Activated CD8-positive, alpha-beta memory T cell treated with anti-CD3 and anti-CD28 coated beads, Interleukin-2, amount 10 ng/mL, durations not matched to agents 7 days and 5 days (primary cell): ENCODE measurements at places on chromosomes 7 and 10.

DNA sequence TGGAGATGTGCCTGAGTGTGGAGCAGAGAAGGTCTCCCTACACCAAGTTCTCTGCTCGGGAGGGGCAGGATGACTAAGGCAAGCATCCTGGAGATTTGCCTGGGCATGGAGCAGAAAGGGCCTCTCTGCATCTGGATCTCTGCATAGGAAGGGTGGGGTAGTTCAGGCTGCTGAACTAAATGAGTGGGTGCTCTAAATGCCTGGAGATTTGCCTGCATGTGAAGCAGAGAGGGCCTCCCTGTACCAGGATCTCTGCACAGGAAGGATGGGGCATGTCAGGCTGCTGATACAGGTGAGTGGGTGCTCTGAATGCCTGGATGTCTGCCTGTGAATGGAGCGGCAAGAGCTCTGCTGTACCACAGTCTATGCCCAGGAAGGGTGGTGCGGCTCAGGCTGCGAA, 680.7 kb downstream of the SUGCT start:
- no peaks in the 10 kb centered on the region for H3K27me3 ChIP-seq
- H3K4me3 ChIP-seq = no peak overlapping the region
- no peaks in the 10 kb centered on the region for H3K4me1 ChIP-seq

DNA sequence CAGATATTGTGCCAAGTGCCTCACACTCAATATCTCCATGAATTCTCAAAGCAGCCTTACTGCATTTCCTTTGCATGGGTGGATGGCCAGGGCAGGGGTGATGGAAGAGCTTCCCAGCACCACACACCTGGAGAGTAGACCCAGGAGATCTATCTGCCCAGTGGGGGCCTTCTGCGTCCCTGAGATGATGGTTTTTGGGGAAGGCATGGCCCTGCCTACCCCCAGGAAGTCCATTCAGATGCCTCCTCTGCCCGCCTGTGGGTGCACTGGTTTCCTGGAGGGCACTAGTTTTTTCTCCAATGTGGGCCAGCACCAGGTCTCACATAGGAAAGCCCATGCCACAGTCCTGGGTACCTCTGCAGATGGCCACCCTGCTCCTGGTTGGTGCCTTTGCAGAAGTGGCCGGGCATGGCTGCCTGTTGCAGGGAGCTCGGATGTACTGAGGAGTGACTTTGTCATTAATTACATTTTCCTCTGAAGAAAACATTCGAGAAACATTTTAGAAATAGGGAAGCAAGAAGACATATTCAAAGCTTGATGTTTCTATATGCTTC, 28.2 kb upstream of the ZNF488 start:
- no peaks in the 10 kb centered on the region for H3K4me1 ChIP-seq
- H3K27me3 ChIP-seq = peaks cover 2% of the 10 kb centered on the region
- no peaks in the 10 kb centered on the region for H3K36me3 ChIP-seq
- no peak overlapping the region for H3K27ac ChIP-seq
- no peak for DNase-seq
- no peak overlapping the region for H3K4me3 ChIP-seq

GRCh38 chr10:35463878-35464277, 127.6 kb downstream of the CCNY start:
- no peak overlapping the region for H3K27ac ChIP-seq
- H3K4me3 ChIP-seq = no peak overlapping the region
- H3K4me1 ChIP-seq = peaks cover 28% of the 10 kb centered on the region
- H3K27me3 ChIP-seq = no peaks in the 10 kb centered on the region

DNA sequence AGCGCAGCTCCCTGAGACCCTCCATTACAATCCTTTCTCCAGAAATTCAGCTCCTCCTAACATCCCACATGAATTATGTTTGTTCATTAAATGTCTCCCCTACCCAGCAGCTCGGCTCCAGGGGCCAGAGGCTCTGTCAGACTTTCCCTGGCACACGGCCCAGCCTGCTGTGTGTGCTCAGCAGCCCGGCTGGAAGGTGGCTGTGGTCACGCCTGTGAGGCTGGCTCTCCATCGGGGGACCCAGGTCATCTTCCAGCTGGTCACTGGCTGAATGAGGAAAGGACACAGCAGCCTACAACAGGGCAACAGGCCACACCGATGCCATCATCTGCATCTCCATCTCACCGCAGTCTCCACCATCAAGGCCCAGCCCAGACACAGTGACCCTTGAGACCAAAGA, 219.8 kb downstream of the MAD1L1 start:
- no peaks in the 10 kb centered on the region for H3K4me1 ChIP-seq
- H3K27me3 ChIP-seq = no peaks in the 10 kb centered on the region
- no peak overlapping the region for H3K4me3 ChIP-seq
- no peaks in the 10 kb centered on the region for H3K36me3 ChIP-seq
- no peak for DNase-seq
- no peak overlapping the region for H3K27ac ChIP-seq

- H3K36me3 ChIP-seq = no peaks in the 10 kb centered on the region
- no peak overlapping the region for H3K4me3 ChIP-seq
- H3K27ac ChIP-seq = no peak overlapping the region
- no peaks in the 10 kb centered on the region for H3K4me1 ChIP-seq
- no peak for DNase-seq
These were observed 386.9 kb downstream of the HTR7 start for GRCh38 chr10:90470966-90471365.

GRCh38 chr7:39458061-39458745, 108.0 kb upstream of the YAE1 start:
- no peaks in the 10 kb centered on the region for H3K36me3 ChIP-seq
- no peak overlapping the region for H3K27ac ChIP-seq
- no peak overlapping the region for H3K4me3 ChIP-seq
- no peaks in the 10 kb centered on the region for H3K4me1 ChIP-seq
- DNase-seq = no peak

GRCh38 chr7:123537026-123537642, 2.7 kb upstream of the IQUB start:
- H3K27me3 ChIP-seq = peaks cover 18% of the 10 kb centered on the region
- no peak overlapping the region for H3K27ac ChIP-seq
- no peak for DNase-seq
- no peak overlapping the region for H3K4me3 ChIP-seq
- peaks cover 2% of the 10 kb centered on the region for H3K36me3 ChIP-seq

- no peaks in the 10 kb centered on the region for H3K27me3 ChIP-seq
- H3K36me3 ChIP-seq = peaks cover 30% of the 10 kb centered on the region
These were observed 8.6 kb upstream of the ORAI2 start for GRCh38 chr7:102424787-102425218.

GRCh38 chr10:61455656-61456055, 2.5 kb upstream of the TMEM26 start:
- DNase-seq = no peak
- H3K36me3 ChIP-seq = no peaks in the 10 kb centered on the region
- H3K4me1 ChIP-seq = peaks cover 8% of the 10 kb centered on the region
- H3K4me3 ChIP-seq = no peak overlapping the region

GRCh38 chr10:110746969-110747608, 103.0 kb downstream of the RBM20 start:
- peaks cover 42% of the 10 kb centered on the region for H3K4me1 ChIP-seq
- H3K27me3 ChIP-seq = no peaks in the 10 kb centered on the region
- H3K27ac ChIP-seq = peak overlapping the region; percentile 25
- no peak overlapping the region for H3K4me3 ChIP-seq
- no peak for DNase-seq
